A673 (cell line): ENCODE measurements at places on chromosomes 5 and 9.
A peak's percentile ranks its signal among the peaks of the same experiment; 100 is the strongest.

- no peak for DNase-seq
These were observed 6.3 kb downstream of the PDE4D start for GRCh38 chr5:59887274-59887673.

- DNase-seq: no peak
These were observed 20.2 kb downstream of the CENPH start for GRCh38 chr5:69209602-69210001.

- DNase-seq: peak; percentile 91
These were observed 65.0 kb downstream of the PKD2L2 start for GRCh38 chr5:137954131-137954879.

GRCh38 chr9:94833802-94834201 is 107.3 kb downstream of the AOPEP start:
- no peak for DNase-seq

DNA sequence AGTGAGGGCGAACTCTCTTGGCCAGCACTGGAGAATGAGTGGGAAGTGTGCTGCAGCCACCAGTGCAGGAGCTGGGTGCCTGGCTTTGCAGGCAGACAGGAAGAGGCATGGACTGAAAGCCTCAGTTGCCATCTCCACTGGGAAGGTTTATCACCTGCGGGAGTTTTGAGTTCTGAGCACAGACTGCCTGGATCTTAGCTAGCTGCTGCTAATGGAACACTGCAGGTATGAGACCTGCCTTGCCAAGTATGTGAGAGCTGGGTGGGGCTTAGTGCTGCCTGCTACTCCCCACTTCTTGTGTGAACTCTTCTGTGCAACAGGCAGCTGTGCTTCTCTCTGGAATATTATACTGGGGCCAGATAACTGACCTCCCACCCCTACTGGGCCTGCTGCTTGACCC is 424.1 kb downstream of the TLR4 start:
- no peak for DNase-seq

DNA sequence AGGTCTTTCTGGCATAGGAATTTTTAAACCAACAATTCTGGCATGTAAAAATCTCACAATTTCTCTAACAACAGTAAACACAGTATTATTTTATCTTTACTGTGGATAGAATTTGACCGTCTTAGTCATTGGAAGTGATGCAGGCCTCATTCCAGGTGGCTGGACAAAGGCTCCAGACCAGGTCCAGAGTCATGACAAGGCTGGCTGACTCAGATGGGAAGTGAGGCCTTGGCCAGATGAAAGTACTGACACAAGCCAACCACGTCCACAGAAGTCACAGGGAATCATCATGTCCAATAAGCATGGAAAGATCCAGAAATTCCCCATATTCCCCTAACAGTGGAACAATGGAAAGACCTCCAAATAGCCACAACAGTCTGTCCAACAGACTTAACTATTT is 12.4 kb downstream of the SPOCK1 start:
- no peak for DNase-seq

DNA sequence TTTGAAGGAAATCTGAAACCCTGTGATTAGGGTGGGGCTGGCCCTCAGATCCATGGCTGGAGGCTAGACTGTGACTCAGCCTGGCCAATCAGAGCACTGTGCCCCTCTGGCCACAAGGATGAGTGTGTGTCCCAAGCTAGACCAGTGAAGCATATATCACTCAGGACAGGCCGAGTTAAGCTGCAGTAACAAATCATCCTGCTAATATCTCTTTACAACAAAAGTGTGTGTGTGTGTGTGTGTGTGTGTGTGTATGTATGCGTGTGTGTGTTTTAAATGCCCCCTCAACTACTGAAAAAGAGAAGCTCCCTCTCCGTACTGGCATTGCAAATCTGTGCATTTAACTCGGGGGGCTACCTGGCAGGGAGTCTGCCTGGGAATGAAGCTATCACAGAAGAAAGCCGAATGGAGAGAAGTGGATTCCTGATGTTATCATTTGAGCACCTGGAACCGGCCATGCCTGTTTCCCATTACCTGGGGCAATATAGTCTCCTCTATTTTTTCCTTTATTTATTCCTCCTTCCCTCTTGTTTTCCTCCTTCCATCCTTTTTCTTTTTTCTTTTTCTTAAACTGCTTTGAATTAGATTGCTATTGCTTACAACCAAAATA is 25.6 kb downstream of the STC2 start:
- DNase-seq: no peak

DNA sequence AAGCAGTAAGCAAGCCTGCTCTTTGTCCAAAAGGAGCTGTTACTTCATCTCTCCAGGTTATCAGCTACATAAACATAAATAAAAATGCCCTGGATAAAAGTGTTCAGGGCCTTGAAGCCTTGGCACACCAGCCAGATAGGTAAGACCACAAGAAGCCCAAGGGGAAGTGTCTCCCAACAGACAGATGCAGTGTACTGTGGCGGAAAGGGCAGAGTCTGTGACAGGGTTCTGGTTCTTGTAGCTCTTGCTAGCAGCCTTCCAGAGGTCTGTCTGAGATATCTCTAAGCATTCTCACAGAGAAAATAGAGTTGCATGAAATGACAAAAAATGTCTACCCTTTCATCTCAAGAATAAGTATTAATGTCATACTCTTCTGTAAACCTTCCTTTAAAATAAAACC is 30.1 kb downstream of the ISOC1 start:
- DNase-seq: no peak

DNA sequence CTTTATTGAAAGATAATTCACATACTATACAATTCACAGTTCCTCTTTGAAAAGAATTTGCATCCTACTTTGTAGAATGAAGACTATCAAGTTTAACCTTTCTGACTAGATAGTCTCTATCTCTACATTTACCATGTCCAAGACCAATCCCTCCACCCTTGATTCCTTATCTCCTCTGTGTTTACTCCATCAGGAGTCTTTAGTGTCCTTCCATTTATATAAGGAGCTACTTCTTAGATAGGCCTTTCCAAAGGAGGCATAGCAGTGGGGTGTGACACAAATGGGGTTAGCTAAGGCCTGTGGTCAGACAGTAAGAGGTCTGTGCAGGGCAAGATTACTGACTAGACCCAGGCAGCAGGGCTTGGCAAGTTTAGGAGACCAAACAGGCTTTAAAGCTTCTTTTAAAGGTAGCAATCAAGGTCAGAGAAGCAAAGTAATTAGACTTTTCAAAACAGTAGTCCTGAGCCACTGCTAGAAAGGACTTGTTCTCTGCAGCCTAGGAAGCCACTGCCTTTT is 11.1 kb upstream of the DMXL1 start:
- DNase-seq: no peak

- DNase-seq: no peak
These were observed 555.8 kb upstream of the CDH9 start for GRCh38 chr5:27594141-27594540.

DNA sequence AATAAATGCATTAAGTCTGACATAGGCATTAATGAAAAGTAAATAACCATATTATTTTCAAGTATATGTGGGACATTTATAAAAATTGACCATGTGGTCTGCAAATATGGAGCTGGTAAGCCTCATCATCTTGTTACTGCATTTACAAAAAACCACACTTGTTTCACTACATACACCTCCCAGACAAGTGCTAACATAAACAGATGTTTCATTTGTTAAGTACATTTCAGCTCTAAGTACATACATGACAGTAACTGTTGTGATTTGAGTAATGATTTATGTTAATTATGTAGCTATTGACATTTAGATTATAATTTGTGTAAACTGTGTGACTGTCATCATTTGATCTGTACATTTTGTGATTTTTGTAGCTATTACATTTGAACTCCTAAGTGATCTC is 13.9 kb downstream of the IDNK start:
- DNase-seq: no peak

GRCh38 chr5:125006011-125006685 is 259.7 kb upstream of the ZNF608 start:
- DNase-seq: peak; percentile 85

DNA sequence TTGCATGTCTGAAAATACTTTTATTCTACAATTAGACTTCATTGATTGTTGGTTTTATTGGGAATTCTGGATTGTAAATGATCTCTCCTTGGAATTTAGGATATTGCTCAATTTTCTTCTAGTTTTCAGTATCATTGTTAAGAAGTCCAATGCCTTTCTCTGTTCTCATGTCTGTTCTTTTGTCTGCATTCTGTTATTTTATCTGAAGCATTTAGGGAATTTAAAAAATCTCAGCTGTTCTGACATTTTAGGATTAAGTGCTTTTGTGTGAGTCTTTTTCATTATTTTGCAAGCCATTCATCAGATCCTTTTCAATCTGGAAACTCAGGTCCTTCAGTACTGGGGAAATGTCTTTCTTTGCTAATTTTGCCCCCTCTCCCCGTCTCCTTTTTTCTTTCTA is 4.4 kb upstream of the FER start:
- peak; percentile 18 for DNase-seq

DNA sequence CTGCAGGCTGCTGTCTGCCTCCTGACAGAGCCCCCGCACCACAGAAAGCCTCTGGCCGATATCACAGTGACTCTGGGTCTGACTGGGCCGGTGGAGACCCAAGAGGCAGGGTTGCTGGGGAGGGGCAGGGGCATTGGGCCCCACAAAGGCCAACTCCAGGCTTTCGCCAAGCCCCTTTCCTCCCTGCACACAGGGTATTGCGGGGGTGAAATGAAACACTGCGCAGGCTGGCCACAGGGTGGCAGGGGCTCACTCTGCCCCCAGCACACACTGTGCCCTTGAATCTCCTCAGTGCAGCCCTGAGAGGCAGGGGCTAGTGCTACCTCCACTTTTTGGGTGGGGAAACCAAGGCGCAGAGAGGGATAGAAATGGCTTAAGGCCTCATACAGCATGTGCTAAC is 44.6 kb downstream of the BARX1 start:
- DNase-seq: no peak

- no peak for DNase-seq
These were observed 41.3 kb downstream of the EFCAB9 start for GRCh38 chr5:172235132-172235780.

DNA sequence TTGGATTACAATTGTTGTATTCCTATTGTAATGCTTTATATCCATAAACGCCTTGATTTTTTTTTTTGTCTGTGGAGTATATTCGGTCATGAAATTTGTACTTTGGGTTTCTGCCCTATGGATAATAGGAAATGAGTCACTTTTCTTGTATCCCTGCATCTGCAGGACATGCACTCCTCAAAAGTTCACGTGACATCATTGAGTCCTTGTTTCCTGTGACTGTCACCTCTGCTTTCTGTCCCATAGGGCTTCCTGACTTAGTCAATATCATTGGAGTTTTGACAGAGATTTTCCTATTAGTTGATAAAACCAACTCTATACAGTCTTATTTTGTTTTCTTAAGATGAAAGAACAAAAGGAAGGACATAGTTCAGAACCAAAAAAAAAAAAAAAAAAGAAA is 356.3 kb downstream of the MAT2B start:
- no peak for DNase-seq

- no peak for DNase-seq
These were observed 59.1 kb downstream of the CDC42SE2 start for GRCh38 chr5:131322926-131323325.

- DNase-seq: no peak
These were observed 117.5 kb upstream of the SHB start for GRCh38 chr9:38186404-38187115.

- no peak for DNase-seq
These were observed 999.6 kb upstream of the DMAC1 start for GRCh38 chr9:8799206-8799605.

DNA sequence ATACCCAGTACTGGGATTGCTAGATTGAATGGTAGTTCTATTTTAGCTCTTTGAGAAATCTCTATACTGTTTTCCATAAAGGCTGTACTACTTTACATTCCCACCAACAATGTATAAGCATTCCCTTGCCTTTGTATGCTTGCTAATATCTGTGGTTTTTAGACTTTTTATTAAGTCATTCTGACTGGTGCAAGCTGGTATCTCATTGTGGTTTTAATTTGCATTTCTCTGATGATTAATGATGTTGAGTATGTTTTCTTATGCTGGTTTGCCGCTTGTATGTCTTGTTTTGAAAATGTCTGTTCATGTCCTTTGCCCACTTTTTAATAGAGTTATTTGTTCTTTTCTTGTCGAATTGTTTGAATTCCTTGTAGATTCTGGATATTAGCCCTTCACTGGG is 512.7 kb upstream of the PAPPA start:
- DNase-seq: no peak

DNA sequence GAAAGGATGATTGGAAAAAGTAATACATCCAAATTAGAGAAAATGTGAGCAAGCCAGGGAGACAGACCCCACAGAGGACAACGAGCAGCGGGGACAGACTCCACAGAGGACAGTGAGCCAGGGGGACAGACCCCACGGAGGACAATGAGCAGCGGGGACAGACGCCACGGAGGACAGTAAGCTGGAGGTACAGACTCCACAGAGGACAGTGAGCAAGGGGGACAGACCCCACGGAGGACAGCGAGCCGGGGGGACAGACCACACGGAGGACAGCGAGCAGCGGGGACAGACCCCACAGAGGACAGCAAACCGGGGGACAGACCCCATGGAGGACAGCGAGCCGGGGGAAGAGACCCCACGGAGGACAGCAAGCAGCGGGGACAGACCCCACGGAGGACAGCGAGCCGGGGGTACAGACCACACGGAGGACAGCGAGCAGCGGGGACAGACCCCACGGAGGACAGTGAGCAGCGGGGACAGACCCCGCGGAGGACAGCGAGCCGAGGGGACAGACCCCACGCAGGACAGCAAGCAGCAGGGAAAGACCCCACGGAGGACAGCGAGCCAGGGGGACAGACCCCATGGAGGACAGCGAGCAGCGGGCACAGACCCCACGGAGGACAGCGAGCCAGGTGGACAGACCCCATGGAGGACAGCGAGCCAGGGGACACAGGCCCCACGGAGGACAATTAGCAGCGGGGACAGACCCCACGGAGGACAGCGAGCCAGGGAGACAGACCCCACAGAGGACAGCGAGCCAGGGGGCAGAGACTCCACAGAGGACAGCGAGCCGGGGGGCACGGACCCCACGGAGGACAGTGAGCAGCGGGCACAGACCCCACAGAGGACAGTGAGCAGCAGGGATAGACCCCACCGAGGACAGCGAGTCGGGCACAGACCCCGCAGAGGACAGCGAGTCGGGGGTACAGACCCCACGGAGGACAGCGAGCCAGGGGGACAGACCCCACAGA is 1.9 kb upstream of the ZDHHC11 start:
- DNase-seq: no peak

- no peak for DNase-seq
These were observed 95.6 kb downstream of the MLLT3 start for GRCh38 chr9:20526500-20527319.

DNA sequence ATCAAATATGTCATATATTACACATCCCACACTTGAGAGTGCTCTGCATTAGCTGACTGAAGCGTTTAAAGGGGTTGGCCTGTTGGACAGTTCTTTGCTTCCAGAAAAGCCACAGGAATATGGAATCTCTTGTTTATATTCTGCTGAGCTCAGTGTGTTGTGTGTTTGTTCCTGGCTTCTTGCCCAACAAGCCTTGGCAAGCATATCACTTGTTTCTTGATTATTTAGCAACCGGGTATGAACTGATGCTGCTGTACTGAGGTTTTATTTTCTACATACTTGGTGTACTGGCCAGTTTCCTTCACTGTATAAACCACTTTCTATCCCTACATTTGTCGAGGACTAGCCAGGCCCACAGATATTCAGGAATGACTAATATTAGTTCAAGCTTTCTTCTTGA is 378.9 kb downstream of the KCTD16 start:
- peak; percentile 4 for DNase-seq
